ENCODE measurements at places on chromosomes 5 and 9. TPM values are rescaled to one million over a fixed set of nuclear protein-coding genes. Genes with fewer than 3 reads are reported as not detected.

The PCSK1 gene
- polyA plus RNA-seq: 3.8 TPM

The PCDHB12 gene
- 1.3 TPM for polyA plus RNA-seq

The QRFP gene
- polyA plus RNA-seq: not detected

The GCNT4 gene
- 3.2 TPM for polyA plus RNA-seq

The SPATA31D4 gene
- not detected for polyA plus RNA-seq

The SH3GL2 gene
- polyA plus RNA-seq: 2.6 TPM

The GMCL2 gene
- polyA plus RNA-seq: not detected

The LECT2 gene
- polyA plus RNA-seq: not detected

The SH2D3C gene
- 6.9 TPM for polyA plus RNA-seq

The NEURL1B gene
- polyA plus RNA-seq: 4.5 TPM

The TMEM215 gene
- polyA plus RNA-seq: not detected

The ENTREP1 gene
- 5.2 TPM for polyA plus RNA-seq

The GBA2 gene
- polyA plus RNA-seq: 69.5 TPM

The SPAAR gene
- 0.31 TPM for polyA plus RNA-seq

The DRD1 gene
- 0.21 TPM for polyA plus RNA-seq

The PCDHGB1 gene
- polyA plus RNA-seq: 0.31 TPM

The IGFBPL1 gene
- 0.42 TPM for polyA plus RNA-seq

The OLFM1 gene
- polyA plus RNA-seq: 14.1 TPM

The FAM120A gene
- polyA plus RNA-seq: 24.2 TPM

The TXNDC8 gene
- polyA plus RNA-seq: not detected

The RNF224 gene
- polyA plus RNA-seq: 0.61 TPM

The LTC4S gene
- polyA plus RNA-seq: 4.2 TPM
